NCI-H774 (cell line): ENCODE measurements at places on chromosomes 3 and 15.

DNA sequence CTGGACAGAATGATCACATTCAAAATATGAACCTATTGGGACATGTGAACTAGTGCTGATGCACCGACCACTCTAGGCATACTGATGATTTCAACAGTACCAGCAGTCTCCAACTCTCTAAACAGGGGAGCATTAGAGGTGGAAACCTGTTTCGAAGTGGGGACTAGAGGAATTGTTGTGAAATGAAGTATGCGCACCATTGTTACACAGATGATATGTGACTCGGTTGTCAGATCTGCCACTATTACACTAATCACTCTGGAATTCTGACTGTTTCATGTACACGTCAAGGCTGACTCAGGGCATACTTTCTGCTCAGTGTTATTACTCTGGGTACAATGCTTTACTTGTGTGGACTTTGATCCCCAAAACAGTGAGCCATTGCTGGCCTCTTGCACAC lies 198.2 kb upstream of the UBE2E2 start:
- no peak for DNase-seq

GRCh38 chr3:170270282-170270881 lies 48.2 kb downstream of the PRKCI start:
- no peak for DNase-seq

- peak; percentile 24 for DNase-seq
Measured at GRCh38 chr15:58438956-58439355, 7.2 kb downstream of the LIPC start.

DNA sequence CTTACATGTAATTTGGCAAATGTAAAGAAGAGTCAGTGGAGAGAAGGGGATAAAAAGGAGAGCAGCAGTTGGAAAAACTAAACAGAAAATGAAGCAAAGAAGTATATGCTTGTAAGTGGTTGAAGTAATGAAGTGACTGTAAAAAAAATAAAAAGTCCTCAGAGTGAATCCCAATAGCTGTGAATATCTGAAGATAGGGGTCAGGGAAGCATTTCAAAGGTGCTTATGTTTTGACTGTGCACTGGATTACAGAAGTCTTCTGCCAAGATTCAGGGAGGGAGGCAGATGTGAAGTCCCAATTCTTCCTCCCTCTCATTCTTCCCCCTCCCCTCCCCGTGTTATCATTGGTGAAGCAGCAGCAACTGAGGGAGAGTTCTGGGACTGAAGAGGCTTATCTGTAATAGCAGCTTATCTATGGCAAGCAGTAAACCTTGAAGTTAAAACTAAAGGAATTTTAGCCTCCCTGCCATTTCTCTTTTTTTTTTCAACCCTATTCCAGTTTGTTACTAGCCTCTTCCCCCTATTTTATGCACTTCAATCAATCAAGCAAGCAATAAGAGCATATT lies 597.9 kb downstream of the IGSF11 start:
- DNase-seq = no peak

GRCh38 chr3:156024904-156025533 lies 95.4 kb upstream of the KCNAB1 start:
- DNase-seq = no peak

DNA sequence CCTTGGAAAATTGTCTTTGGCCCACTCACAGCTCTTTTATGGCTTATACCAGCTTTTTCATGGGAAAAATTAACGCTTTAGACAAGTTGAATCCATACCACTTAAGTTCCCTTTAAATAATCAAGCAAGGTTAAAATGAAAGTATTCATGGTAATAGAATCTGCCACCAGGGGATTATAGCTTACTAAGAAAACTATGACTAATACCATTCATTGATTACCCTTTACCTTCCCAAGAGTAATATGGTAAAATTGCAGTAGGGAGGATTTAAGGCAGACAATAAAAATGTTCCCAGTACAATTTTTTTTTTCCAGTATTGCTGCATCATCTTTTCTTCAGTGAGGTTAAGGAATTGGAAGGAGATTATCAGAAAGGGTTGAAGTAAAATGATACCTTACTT lies 641.1 kb upstream of the NAALADL2 start:
- DNase-seq = no peak

DNA sequence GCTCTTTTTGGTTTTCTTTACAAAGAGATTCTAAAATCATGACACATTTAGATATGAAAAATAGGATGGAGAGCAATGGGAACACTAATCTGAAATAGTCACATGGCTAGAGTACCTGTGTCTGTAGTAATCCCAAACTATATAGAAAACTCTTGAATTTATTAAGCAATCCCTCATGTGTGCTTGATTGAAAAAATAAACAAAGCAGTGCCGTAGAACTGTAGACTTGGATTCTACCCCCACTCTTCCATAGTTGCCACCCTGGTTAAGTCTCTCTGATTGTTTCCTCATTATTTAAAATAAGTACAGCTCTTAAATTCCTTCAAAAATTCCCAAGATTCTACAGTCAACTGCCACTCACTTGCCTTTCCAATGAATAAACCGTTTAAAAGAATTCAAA lies 58.9 kb upstream of the ACTC1 start:
- no peak for DNase-seq

GRCh38 chr15:99496302-99496629 lies 69.5 kb upstream of the MEF2A start:
- no peak for DNase-seq

- DNase-seq = no peak
Measured at GRCh38 chr3:46895204-46895660, 17.7 kb downstream of the PTH1R start.

GRCh38 chr3:141505166-141505565 lies 18.3 kb downstream of the RASA2 start:
- DNase-seq = no peak

GRCh38 chr15:26065723-26066122 lies 202.6 kb upstream of the ATP10A start:
- no peak for DNase-seq

DNA sequence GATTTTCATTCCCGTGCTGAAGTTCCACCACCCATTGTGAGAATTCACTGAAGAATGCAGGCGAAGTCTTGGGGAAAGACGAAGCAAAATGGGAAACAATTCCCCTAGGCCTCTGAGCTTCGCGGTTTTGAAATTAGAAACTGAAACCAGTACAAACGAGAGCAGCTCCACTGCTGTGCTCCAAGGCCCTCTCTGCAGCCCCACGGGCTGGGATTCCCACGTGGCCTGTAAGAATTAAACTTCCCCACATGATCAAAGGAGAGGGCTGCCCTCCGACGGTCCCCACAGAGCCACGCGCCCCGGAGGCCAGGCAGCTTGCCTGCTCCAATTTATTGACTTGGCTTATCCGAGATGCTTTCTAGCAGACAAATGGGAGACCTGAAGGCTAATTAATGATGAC lies 144.0 kb downstream of the GREM1 start:
- DNase-seq = no peak

GRCh38 chr3:186453531-186453930 lies 90.6 kb downstream of the CRYGS start:
- no peak for DNase-seq

DNA sequence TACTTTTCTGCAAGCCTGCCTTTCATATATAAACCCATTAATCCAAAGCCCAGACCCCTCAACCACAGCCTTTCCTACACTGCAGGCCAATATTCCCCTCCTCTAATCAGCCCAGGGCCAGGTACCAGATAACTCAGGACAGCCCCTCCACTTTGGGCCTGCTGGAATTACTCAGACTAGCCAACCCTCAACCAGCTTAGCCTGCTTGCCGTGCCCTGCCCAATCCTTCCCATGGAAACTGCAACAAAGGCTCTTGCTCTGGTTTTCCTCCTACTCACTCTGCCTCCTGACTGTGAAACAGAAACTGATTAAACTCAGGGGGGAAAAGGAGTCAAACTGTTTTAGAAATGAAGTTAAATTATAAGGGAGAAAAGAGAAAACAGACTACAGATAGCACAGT lies 248.1 kb downstream of the KLF13 start:
- no peak for DNase-seq

DNA sequence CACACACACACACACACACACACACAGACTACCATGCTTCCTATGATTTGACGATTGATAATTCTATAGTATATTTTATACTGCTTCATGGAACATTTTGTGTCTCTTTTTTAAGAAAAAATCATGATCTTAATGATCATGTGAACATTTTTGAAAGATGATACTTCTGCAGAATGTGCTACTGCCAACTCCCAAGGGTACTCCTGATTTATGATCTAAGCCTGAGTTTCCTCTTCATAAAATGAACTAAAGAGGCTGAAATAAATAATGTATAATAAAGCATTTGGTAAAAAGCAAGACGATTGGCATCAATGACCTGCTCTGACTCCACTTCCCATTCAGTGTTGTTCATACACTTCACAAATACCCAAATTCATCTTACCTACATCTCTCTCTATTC lies 333.8 kb upstream of the RBMS3 start:
- no peak for DNase-seq

- DNase-seq = no peak
Measured at GRCh38 chr3:48960841-48961413, 29.1 kb upstream of the P4HTM start.

GRCh38 chr3:47001731-47002170 lies 22.3 kb downstream of the NBEAL2 start:
- no peak for DNase-seq

DNA sequence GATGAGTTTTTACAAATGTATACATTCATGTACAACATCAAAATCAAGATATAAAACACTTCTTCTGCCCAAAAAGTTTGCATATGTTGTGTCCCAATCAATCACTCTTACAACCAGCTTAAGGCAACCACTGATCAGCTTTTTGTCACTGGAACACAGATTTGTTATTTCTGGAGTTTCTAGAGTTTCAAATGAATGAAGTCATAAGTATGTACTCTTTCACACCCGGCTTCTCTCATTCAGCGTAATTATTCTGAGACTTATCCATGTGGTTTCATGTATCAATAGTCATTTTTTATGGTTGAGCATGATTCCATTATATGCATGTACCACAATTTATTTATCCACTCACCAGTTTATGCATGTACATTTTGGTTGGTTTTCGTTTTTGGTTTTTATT lies 53.0 kb upstream of the CORO2B start:
- no peak for DNase-seq

GRCh38 chr3:84904816-84905555 lies 53.8 kb upstream of the CADM2 start:
- DNase-seq = no peak

DNA sequence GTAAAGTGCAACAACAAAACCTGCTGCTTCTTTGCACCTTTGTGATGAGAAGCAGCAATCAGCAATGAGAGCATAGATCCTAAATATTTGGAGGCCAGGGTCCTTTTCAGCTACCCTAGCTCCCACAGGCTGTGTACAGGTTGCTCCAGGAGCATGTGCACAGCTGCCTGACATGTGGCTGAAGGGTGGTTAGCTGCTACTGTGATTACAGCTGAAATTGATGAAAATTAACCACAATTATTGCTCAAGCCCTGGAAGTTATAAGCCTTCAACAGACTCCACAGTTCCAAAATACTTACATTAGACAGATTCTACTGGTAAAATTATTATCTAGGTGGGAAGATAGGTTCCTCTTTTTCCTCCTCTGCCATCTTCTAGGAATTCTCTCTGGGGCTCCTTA lies 28.5 kb downstream of the COMMD2 start:
- no peak for DNase-seq

DNA sequence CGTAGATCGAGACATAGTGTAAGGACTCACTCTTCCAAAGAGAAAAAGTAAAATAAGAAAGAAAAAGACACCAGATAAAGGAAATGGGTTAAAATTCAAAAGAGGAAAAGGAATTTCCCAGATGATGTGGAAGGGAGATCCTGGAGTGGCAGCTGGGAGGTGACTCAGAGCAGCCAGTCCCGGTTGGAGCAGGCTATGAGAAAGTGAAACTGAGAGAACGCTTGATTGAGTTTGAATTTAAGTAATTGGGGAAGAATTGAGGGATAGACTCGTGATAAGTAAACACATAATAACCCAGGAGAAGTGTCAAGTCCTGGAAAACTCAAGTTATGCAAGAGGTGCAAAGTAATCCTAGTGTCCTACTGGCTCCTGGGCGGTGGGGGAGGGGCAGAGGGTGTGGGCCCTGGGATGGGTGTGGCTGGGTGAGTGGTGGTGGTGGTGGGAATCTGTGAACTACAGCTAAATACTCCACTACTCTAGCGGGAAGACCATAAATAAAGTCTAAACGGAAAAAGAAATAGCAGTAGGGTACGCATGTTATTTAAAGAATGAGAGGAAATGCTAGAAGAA lies 1.2 kb downstream of the PRR20G start:
- DNase-seq = no peak

GRCh38 chr3:122516846-122517360 lies 2.2 kb upstream of the KPNA1 start:
- no peak for DNase-seq

DNA sequence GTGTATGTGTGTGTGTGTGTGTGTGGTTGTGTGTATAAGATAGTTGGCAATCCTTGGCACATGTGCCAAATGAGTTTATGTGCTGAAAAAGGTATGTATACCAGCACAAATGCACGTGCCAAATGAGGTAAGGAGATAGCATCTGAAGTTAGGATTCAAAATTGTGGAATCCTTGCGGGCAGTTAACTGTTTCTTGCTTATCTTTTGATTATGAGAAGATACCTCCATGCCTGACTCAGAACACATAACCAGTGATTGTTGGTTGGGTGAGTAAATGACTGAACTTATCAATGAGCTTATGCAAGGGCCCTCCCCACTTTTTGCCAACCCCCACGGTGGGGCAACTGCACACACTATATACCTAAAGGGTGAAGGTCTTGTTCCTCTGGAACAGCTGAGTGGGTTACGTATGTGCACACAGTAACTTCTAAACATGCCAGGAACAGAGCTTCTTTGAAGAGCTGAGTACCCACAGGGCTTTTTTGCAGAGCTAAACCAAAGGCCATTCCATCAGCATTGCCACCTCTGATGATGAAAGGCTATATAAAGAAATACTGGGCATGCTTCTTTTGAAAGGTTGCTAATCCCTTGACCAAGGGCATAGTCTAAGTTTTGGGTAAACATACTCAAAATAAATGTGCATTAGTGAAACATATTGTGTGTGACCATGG lies 60.1 kb downstream of the MEIS2 start:
- DNase-seq = no peak

DNA sequence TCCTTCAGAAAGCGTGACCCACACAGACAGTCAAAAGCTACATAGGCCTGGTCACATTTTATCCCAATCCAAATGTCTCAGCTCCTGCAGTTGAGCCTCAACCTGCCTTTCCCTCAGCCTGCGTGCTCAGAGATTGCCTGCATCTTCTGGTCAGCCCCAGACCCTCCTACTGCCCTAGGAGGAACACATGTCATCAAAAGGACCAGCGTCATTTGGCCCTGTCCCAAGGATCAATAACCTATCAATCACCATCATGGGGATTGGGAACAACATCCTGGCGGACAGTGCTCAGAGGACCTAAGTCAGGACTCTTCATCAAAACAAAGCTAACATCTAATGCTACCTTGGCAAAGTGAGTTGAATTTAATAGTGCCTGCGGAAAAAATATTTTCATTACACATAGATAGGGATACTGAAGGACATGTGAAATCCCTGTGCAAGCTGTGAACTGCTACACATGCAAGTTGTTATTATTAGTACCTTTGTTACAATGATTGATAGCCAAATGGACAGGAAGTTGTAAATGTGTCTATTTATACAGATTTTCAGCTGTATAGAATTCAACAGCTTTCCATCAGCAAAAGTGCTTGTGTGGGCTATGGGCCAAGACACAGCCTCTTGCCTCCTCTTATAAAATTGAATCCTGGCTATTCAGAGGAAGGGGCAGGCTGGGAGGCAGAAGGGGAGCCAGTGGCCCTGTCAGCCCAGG lies 47.7 kb downstream of the UMPS start:
- DNase-seq = no peak
